ENCODE measurements at places on chromosomes 3 and 15. TPM values are rescaled to one million over a fixed set of nuclear protein-coding genes. Genes with fewer than 3 reads are reported as not detected.

DNA sequence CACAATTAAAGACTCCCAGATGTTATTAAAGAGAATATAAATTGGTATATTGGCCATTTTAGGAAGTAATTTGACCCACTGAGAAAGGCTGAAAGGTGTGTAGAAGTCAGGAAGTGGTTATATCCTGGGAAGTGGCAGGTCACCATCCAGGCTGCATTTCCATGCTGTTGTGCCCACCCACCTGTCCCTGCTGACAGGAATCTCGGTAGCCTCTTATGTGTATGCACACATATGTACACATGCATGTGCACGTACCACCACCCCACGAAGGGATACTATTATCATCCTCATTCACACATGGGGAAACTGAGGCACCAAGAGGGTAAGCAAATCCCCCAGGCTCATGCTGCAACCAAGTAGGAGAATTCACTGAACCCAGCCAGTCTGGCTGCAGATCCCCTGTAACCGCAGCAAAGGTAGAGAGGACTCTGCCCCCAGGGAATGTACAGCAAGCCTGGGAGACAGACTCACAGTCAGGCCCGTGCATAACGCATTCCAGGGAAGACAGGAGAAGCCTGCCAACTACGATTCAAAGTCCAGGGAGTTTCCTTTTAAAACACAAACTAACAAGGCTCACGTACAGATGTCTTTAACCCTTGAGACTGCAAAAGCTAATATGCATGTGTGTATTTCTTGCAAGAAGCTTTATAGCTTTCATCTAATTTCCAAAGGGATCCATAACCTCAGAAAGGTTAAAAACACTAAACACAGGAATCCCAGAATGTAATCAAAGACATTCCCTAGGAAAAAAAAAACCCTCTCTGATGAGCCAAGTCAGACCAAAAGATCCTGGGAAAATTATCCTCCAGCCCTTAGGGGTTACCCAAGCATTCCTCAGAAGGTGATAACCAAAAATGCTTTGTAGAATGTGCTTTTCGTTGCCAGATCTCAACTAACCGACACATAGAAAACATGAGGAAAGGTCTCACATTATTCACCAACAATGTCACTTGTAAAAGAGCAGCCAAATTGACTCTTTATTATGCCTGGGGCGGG lies 129.6 kb downstream of the ADAMTS17 start:
- DNase-seq: no peak

DNA sequence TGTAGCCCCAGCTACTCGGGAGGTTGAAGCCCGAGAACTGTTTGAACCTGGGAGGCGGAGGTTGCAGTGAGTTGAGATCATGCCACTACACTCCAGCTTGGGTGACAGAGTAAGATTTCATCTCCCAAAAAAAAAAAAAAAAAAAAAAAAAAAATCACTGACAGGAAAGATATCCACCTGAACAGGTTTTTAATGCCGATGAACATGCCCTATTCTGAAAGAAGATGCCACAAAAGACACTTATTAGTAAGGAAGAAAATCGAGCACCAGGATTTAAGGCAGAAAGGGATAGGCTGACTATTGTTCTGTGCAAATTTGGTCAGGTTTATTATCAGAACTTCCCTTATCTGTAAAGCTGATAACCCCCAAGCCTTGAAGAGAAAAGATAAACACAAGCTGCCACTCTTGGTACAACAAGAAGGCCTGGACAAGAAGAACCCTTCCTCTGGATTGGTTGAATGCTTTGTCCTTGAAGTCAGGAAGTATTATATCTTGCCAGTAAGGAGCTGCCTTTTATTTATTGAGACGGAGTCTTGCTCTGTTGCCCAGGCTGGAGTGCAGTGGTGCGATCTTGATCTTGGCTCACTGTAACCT lies 2.7 kb upstream of the PARP16 start:
- no peak for DNase-seq

Gene CCDC54
- not detected for total RNA-seq

DNA sequence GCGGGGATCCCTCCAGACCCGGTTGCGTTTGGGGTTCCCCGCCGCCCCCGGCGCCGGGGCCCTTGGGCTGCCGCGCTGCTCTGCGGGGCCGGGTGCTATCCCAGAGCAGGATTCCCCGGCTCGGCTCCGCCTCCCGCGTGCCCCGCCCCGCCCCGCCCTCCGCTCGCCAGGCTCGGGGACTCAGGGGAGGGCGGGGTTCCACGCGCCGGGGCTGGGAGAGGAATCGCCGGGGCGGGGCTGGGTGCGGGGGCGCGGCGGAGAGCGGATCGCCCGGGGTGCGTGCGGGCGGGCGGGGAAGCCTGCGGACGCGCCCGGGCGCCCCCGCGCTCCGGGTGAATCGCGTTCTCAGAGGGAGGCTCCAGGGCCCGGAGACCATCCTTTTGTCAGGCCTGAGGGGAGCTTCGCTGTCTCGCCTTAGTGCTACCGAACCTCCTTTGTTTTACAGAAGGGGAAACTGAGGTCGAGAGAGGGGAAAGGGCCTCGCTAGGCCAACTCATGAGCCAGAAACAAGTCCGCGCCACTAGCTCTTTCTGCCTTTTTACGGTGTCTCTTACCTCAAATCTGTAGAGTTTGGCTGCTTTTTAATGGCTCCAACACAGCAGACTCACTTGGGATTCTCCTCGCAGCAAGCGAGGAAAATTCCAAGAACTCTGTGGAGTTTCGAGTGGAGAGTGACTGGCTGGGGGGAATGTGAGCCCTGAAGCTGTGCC lies at the start of gene TMEM158:
Gene TMEM158 (minus strand): TSS at position 82 of the 710 bp plus-strand sequence. CDS start 260 bp downstream, outside the sequence.
- peak; percentile 93 for DNase-seq

- DNase-seq: no peak
Measured at GRCh38 chr3:170228093-170228766, 6.0 kb downstream of the PRKCI start.

DNA sequence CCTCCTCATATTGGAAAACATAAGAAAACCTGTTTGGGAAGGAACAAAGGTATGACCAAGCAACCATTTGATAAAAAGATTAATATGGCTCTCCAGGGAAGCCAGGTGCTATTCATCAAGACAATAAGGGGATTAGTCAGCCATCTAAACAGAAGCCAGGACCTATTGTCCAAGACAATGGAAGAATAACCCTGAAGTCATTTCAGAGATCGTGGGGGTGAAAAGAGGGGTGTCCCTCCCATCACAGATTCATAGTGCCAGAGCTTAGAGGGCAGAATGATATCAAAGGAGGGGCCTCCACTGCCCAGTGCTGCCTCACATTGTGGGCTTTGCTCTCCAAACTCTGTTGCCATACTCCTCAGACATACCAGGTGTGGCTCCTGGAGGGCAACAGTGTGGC lies 73.5 kb downstream of the DAPK2 start:
- no peak for DNase-seq

Gene ADAMTS17
- 2.3 TPM for total RNA-seq

Gene PLA2G4D
- not detected for total RNA-seq

GRCh38 chr3:66179793-66180192 lies 41.0 kb upstream of the SLC25A26 start:
- DNase-seq: no peak

Gene FBXO40
- total RNA-seq: 0.13 TPM

- no peak for DNase-seq
Measured at GRCh38 chr3:150737874-150738679, 24.9 kb downstream of the SIAH2 start.

DNA sequence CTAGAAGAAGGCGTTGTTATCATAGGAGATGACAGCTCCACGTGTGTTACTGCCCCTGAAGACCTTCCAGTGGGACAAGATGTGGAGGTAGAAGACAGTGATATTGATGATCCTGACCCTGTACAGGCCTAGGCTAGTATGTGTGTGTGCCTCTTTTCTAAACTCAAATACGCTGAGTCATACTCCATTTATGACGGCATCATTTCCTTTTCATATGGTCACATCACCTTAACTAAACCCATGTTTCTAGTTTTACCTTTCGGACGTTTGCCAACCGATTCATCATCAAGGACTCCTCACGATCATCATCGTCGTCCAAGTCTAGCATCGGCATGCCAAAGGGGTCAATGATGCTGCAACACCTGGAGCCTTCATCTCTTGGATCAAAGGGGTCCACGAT lies 149.0 kb downstream of the CBLB start:
- no peak for DNase-seq

DNA sequence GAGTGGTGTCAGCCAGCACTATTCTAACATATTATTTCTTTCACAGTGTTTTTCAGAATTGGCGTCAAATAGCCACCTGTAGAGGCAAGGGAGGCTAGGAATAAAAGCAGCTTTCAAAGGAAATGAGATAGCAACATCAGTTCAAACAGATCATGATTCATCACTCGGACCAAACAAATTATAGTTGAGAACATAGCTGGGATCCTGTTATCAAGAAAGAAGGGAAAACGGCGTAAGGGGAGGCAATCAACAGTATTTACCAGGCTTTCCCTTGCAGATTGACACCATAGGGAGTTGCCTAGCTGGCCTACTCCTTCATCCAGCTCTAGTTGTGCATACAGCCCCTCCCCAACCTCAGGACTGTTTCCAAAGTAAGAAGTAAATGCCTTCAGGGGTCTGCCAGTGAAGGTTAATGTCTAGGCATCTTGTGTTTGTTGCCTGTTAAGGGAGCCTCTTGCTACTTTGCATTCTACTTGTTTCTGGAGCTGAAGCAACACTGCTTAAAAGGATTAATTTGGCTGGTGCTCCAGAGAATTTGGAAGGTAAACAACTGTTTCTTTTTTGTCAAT lies 286.5 kb downstream of the NSUN3 start:
- no peak for DNase-seq

DNA sequence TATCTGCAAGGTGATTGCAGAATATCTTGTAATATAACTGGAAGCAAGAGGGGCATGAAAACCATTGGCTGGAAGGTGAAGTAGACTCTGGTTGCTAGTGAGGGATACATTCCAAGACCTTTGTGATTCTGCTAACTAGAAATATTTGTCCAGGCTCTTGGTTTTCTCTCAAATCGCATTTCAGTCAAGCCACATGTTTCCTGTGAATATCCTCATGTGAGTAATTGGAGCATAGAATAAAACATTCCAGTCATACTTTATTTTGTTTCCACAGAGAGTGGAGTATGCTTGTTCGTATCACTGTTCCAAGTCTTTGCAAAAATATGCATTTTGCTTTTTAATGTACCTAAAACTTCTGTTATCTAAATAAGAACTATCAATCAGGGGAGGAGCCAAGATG lies 850.0 kb downstream of the EPHA3 start:
- DNase-seq: no peak
